ENCODE measurements at places on chromosomes 2 and 18.

DNA sequence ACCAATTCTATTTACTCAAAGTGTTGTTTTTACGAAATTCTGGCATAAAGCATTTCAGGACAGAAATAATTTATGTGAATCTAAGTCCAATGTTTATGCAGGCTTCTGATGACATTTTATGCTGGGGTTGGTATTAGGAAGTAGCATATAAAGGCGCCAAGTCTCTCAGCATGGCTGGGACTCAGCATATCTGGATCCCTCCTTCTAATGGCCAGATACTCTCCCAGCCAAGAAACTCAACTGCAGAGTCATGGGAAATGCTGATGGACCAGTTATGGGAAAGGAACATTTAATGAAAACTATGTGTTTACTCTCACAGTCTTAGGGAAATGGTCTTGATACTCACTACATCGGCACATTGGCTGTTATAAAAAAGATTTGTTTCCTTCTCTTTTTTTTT, 392.2 kb downstream of the ARHGAP15 start:
- DNase-seq, result no peak

DNA sequence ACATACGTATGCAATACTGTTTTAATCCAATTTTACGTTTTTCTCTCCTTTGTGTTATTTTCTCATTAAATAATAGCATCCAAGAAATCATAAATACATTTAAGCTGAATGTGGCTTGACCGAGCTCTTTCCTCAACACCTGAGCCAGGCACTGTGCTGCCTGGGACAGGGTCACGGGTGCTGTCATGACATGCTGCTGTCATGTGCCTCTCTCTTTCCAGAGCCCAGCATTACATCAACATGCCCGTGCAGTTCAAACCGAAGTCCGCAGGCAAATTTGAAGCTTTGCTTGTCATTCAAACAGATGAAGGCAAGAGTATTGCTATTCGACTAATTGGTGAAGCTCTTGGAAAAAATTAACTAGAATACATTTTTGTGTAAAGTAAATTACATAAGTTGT, 94.1 kb upstream of the LDLRAD4 start:
- DNase-seq, result no peak

GRCh38 chr2:10814142-10814541, 1.6 kb upstream of the PDIA6 start:
- no peak for DNase-seq

GRCh38 chr2:7882296-7882695, 799.6 kb upstream of the ID2 start:
- no peak for DNase-seq

- DNase-seq, result no peak
Observed at GRCh38 chr2:23445450-23445868, 60.5 kb downstream of the KLHL29 start.

All from hepatic stellate cell (primary cell).